T-helper 2 cell treated with Interferon-gamma antibody and Interleukin-4, amounts not matched to agents 5 μg/mL and 100 μg/mL, for 36 hours (primary cell): ENCODE measurements at places on chromosomes 7 and 10.

DNA sequence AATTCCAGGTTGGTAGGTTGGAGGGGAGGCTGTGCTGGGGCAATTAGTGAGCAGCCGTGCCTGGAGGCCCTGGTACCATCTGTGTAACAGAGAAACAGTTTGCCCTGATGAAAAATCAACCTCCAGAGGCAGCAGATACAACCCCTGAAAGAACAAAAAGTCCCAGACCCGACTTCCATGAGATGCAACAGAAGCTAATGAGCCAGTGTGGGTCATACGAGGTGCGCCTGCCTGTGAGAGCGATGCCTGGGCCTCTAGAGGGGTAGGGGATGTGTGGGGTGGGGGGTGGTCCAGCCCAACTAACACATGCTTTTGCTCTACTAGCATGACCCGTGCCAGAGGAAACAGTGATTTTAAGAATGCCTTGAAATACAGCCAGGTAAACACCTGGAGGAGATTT is 39.3 kb downstream of the CELF2 start:
- no peak for DNase-seq
- H3K4me1 ChIP-seq = no peaks in the 10 kb centered on the region
- H3K27me3 ChIP-seq = peaks cover 13% of the 10 kb centered on the region
- no peak overlapping the region for H3K27ac ChIP-seq
- no peak overlapping the region for H3K4me3 ChIP-seq

- no peak overlapping the region for H3K27ac ChIP-seq
- H3K4me1 ChIP-seq = peaks cover 3% of the 10 kb centered on the region
- no peak for DNase-seq
- H3K27me3 ChIP-seq = peaks cover 2% of the 10 kb centered on the region
- no peak overlapping the region for H3K4me3 ChIP-seq
These were observed 37.3 kb downstream of the BMPR1A start for GRCh38 chr10:86793696-86794095.

GRCh38 chr7:151757274-151757673 is 119.6 kb downstream of the PRKAG2 start:
- H3K27me3 ChIP-seq = no peaks in the 10 kb centered on the region
- H3K4me1 ChIP-seq = peaks cover 23% of the 10 kb centered on the region
- no peak for DNase-seq
- no peak overlapping the region for H3K4me3 ChIP-seq
- H3K36me3 ChIP-seq = peaks cover 2% of the 10 kb centered on the region

- H3K4me3 ChIP-seq = no peak overlapping the region
- H3K27me3 ChIP-seq = no peaks in the 10 kb centered on the region
- no peak overlapping the region for H3K27ac ChIP-seq
- no peak for DNase-seq
- peaks cover 15% of the 10 kb centered on the region for H3K36me3 ChIP-seq
These were observed 41.3 kb downstream of the AMZ1 start for GRCh38 chr7:2729031-2729892.

GRCh38 chr10:79379512-79380124 is 32.3 kb downstream of the PPIF start:
- no peak overlapping the region for H3K4me3 ChIP-seq
- no peaks in the 10 kb centered on the region for H3K36me3 ChIP-seq
- no peaks in the 10 kb centered on the region for H3K4me1 ChIP-seq
- H3K27me3 ChIP-seq = no peaks in the 10 kb centered on the region
- no peak overlapping the region for H3K27ac ChIP-seq

GRCh38 chr7:55912748-55913158 is 25.5 kb downstream of the ZNF713 start:
- H3K36me3 ChIP-seq = peaks cover 4% of the 10 kb centered on the region
- no peak overlapping the region for H3K4me3 ChIP-seq
- H3K27ac ChIP-seq = no peak overlapping the region
- DNase-seq = no peak
- peaks cover 11% of the 10 kb centered on the region for H3K4me1 ChIP-seq
- H3K27me3 ChIP-seq = no peaks in the 10 kb centered on the region

DNA sequence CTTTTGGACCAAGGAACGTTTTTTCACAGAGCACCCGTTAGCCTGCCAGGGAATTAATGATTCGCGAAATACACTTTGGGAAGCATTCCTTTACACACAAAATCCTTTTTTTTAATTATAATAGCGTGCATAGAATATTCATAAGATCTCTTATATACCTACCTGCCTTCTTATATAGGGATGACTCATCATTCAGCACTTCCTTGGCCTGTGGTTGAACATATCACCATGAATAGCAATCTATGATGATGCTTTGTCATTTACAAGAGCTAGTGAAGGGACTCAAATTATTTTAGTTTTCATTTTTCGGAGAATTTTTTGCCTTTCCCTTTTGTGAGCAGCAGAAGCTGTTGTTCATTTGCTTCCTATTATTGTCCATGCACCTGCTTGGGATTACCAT is 97.0 kb downstream of the CDH23 start:
- no peak overlapping the region for H3K4me3 ChIP-seq
- no peak overlapping the region for H3K27ac ChIP-seq
- no peak for DNase-seq

DNA sequence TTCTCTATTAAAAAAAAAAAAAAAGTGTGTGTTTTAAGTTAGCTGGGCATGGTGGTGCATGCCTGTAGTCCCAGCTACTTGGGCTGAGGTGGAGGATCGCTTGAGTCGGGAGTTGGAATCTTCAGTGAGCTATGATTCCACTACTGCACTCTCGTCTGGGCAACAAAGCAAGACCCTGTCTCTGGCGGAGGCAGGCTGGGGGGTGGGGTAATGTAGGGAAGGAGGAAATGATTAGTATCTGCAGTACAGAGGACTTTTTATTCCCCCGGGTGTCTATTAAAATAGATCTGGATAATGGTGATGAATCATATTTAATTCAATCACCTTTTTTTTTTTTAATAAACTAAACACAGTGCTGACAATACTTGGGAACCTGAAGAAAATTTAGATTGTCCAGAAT is 6.5 kb downstream of the CBX3 start:
- no peak overlapping the region for H3K27ac ChIP-seq
- no peaks in the 10 kb centered on the region for H3K27me3 ChIP-seq
- no peak overlapping the region for H3K4me3 ChIP-seq
- H3K4me1 ChIP-seq = peaks cover 44% of the 10 kb centered on the region
- peaks cover 78% of the 10 kb centered on the region for H3K36me3 ChIP-seq
- DNase-seq = no peak

DNA sequence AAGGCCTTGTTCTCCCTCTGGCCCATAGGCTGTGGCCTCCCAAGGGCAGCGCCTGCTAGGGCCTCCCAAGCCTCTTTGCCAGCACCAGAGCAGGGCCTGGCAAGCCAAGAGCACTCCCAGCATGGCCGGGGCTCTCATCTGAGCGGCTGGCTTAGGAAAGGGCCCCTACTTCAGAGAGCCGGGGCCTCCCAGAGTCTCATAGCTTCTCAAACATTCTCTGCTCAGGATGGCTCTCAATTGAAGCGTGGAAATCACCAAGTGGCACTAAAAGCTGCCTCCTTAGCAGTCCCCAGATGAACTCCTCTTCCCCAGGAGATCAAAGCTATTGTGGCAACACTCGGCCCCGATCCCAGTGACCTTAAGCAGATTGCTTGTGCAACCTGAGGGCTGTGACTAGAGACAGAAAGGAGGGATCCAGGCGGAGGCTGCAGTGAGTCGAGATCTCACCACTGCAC is 69.4 kb downstream of the FAM53B start:
- peaks cover 28% of the 10 kb centered on the region for H3K4me1 ChIP-seq
- no peak for DNase-seq
- no peaks in the 10 kb centered on the region for H3K27me3 ChIP-seq
- H3K27ac ChIP-seq = no peak overlapping the region
- no peak overlapping the region for H3K4me3 ChIP-seq

DNA sequence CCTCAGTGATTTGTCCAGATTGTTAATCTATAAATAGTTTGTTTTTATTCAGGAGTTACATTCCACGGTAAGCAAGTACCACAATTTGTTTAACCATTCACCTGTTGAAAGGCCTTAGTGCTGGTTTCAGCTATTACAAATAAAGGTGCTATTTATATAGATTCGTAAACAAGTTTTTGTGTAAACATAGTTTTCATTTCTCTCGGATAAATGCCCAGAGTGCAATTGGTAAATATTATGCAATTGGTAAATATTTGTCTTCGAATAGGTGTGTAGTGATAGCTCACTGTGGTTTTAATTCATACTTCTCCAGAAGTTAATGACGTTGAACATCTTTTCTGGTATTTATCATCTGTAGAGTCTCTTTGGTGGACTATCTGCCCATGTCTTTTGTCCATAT is 76.4 kb upstream of the RSU1 start:
- H3K27ac ChIP-seq = no peak overlapping the region
- no peak overlapping the region for H3K4me3 ChIP-seq
- H3K4me1 ChIP-seq = peaks cover 4% of the 10 kb centered on the region
- no peaks in the 10 kb centered on the region for H3K36me3 ChIP-seq
- peaks cover 28% of the 10 kb centered on the region for H3K27me3 ChIP-seq

- H3K36me3 ChIP-seq = no peaks in the 10 kb centered on the region
- H3K4me3 ChIP-seq = no peak overlapping the region
- H3K27ac ChIP-seq = no peak overlapping the region
- H3K4me1 ChIP-seq = no peaks in the 10 kb centered on the region
- H3K27me3 ChIP-seq = no peaks in the 10 kb centered on the region
These were observed 43.4 kb downstream of the FAM20C start for GRCh38 chr7:235576-236395.

GRCh38 chr7:128387216-128388144 is 22.3 kb downstream of the IMPDH1 start:
- H3K36me3 ChIP-seq = no peaks in the 10 kb centered on the region
- no peak overlapping the region for H3K27ac ChIP-seq
- peaks cover 3% of the 10 kb centered on the region for H3K4me1 ChIP-seq
- no peaks in the 10 kb centered on the region for H3K27me3 ChIP-seq
- H3K4me3 ChIP-seq = no peak overlapping the region
- DNase-seq = peak; percentile 32

DNA sequence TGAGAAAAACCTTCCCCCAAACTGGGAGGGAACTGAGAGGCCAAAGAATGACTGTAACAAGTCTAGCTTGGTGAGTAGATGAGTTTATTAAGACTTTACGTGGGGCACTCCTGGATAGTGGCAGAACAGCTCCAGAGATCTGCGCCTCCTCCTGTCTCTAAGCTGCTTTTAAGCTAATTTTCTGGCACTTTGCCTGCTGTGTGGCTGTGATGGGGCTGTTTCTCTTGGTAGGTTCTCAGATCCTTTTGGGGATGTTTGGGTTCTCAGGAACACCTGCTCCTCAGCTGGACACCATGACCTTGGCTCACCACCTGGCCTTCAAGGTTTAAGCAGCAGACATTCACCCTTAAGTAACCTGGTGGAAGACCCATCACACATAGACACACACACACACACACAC is 68.3 kb downstream of the AKR1E2 start:
- no peaks in the 10 kb centered on the region for H3K27me3 ChIP-seq
- peaks cover 4% of the 10 kb centered on the region for H3K36me3 ChIP-seq
- H3K4me3 ChIP-seq = no peak overlapping the region
- no peaks in the 10 kb centered on the region for H3K4me1 ChIP-seq
